ENCODE measurements at places on chromosomes 5 and 9.

GRCh38 chr5:6636293-6636692 is 3.1 kb downstream of the SRD5A1 start:
- no peak for DNase-seq

- DNase-seq: no peak
Measured at GRCh38 chr5:89137148-89137547, 254.2 kb upstream of the MEF2C start.

DNA sequence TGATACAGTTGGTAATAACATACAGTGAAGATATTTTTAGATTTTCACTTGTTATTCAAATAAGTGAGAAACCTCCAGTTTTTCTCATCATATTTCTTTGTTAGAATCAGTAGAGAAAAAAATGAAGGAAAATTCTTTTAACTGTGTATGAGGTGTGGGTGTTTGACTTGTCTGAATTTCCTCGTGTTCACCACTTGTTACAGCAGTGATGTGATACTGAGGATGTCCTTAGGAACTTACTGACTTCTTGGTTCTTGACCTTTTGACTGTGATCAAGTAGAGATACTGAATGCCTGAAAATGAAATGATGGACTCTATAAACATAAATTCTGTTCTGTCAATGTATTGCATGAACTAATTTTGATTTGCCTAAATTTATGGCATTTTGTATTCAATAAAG is 10.7 kb downstream of the PBX3 start:
- no peak for DNase-seq

- no peak for DNase-seq
Measured at GRCh38 chr5:140253985-140254384, 48.9 kb downstream of the PFDN1 start.

DNA sequence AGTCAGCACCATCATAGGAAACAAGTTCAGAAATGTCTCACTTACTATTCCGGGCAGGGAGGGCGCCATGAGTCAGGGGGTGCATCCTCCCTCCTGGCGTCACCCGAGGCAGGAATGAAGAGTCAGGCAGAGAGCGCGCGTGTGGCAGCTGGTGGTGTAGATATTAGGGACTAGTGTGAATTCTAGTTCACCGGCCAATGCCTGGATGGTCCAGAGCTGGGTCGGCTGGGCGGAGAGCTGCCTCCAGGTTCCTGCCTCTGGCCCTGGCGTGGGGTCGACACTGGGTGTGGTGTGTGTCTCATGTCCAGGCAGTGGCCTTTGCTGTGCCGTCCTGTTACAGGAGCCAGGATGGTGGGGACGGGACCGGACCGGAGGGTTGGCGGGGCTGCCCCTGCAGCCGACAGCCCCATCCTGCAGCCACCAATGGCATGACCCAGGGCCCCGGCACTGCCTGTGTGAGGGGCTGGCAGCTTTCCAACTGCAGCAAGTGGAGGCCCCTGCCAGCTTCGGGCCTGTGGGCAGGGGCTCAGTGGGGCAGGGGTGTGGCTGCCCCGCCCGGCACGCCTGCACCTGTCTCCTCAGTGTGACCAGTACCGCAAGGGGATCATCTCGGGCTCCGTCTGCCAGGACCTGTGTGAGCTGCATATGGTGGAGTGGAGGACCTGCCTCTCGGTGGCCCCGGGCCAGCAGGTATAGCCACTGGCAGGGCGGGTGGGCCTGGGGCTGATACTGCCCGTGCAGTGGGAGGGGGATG is 9.1 kb downstream of the DIPK1B start:
- no peak for DNase-seq

GRCh38 chr5:92769978-92770377 is 811.0 kb downstream of the NR2F1-AS1 start:
- no peak for DNase-seq
